ENCODE measurements at places on chromosomes 5 and 9.

DNA sequence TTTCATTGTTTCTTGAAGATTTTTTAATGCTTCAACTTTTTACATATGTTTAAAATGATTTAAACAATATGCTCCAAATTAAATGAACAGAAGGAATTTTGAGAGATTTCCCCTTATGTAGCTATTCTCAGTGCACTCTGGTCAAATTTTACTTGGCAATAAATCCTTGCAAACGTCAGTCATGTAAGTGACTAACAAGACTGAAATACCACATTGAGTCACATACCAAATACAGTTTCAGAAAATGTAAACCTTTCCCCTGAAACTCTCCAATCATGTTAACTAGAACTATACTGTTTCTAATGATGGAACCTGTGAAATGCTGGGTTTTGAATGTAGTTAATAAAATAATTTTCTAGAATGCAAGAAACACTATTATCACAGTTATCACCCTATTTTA lies 29.6 kb downstream of the SAR1B start:
- DNase-seq: no peak

DNA sequence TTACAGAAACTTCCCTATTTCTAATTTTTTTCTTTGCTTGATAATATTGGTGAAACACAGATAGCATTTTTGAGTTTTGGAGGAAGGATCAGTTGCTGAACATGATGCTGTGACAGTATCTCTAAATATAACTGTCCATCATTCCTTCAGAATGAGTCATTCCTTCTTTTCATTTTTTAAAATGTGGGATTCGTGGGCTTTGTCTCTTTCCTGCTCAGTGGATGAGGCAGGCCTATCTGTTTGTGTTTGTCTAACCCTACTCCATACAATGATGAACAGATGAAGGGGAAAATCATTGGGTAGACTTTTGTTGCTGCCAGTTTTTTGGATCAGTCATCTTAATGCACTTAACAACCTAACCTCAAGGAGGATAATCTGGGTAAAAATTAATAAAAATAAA lies 15.7 kb upstream of the OR13C8 start:
- DNase-seq: no peak

GRCh38 chr9:106111039-106111730 lies 416.8 kb downstream of the TMEM38B start:
- no peak for DNase-seq

- DNase-seq: peak; percentile 56
Measured at GRCh38 chr5:32092938-32093812, 80.9 kb downstream of the GOLPH3 start.

- DNase-seq: peak; percentile 31
Measured at GRCh38 chr5:32312197-32312594, 543 bp downstream of the MTMR12 start.

DNA sequence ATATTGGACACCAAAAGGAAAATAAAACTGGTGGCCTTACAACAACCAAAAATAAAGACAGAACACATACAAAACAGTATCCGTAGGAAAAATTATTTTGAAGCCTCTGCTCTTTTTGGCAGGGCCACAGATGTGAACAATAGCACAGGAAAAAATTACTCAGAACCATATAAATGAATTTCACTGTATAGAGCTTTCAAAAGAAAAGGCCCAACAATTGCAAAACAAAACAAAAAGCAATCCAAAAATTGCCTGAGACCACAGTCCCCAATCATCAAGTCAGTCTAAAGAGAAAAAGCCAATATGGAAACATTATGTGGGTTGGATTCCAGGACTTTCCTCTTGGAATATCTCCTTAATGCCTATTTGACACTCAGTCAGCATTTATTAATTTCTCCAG lies 243.8 kb downstream of the CEMIP2 start:
- DNase-seq: no peak

GRCh38 chr9:95852059-95853032 lies 23.1 kb upstream of the ERCC6L2 start:
- DNase-seq: no peak

DNA sequence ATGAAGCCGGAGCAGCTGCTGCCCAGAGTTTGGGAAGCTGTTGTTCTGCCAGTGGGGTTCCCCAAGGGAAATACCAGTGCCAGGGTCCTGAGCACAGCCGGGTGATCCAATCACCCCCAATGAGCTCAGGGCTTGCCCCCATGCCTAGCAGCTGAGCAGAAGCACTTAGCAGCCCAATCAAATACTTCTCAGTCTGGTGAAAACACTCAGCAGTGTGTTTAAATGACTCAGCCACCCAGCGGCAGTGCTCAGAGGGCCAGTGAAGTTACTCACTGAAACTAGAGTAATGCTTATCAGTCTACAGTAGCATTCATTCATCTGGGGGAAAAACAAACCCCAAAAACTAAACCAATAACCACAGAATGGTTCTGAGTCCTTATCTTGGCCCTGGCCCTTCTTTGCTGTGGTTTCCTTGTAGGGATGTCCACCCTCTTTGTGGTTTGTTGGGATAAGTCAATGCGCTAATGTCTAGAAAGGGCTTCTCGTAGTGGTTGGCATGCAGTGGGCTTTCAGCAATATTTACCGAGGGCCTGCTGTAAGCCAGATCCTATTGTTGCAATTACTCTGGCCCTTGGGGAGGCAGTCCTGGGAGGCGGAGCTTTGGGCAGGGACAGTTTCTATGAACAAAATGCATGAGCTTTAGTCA lies 43.1 kb downstream of the LHX2 start:
- no peak for DNase-seq

DNA sequence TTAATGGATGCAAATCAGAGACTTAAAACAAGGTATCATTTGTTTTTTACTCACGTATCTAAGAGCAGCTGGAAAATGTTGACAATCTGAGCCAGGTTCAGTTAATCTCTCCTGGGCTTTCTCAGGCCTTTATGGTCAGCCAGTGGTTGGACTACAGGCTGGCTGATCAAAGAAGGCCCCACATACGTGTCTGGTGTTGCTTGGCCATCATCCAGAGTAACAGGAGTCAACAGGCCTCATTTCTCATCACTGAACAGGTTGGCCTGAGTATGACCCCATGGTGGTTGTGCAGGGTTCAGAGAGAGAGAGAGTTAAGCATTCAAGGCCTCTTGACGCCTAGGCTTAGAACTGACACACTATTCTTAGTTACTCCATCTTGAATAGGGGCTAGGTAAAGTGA lies 97.0 kb upstream of the VLDLR start:
- DNase-seq: no peak

DNA sequence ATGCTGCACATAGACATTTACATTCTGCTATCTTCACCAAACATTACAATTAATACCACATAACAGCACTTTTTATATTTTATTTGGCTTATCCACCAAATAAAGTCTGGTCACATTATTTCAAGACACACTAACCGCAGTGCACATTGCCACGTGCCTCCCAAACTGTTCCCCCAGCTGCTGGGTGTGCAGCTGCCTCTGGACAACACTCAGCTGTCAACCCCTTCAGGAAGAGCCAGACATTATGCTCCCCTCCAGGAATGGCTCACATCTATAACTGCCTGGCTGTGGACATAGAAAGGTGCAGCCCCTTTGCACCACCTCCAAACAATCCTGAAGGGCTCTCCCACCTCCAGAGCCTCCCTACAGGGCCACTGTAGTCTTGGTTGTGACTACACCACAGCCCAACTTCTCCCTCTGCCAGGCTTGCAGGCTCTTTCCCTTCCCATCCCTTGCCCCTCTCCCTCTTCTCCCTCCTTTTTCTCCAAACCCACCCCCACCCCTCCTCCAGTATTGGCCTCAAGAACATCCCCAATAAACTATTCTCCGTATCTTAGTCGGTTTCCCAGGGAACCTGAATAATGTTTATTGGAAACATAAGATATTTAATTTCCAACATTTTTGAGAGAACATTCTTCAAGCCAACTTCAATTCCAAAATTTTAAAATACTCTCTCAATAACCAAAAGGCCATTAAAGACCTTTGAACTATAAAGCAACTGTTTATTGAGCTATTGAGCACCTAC lies 372.3 kb downstream of the CTNND2 start:
- no peak for DNase-seq

- no peak for DNase-seq
Measured at GRCh38 chr5:102223542-102224477, 72.3 kb downstream of the SLCO4C1 start.

DNA sequence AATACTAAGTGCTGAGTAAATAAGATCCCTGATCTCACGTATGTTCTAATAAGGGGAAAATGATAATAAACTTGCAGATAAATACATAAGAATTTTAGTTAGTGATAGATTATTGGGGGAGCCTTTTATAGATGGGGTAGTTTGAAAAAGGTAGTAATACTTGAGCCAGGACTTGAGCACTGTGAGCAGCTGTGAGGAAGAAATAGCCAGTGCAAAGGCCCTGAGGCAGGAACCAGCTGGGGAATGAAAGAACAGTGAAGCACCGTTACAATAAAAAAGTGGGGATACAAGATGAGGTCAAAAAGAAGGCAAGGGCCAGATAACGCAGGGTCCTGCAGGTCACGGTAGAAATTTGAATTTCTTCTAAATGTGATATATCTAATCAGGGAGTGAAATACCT lies 234.8 kb upstream of the ELL2 start:
- no peak for DNase-seq

DNA sequence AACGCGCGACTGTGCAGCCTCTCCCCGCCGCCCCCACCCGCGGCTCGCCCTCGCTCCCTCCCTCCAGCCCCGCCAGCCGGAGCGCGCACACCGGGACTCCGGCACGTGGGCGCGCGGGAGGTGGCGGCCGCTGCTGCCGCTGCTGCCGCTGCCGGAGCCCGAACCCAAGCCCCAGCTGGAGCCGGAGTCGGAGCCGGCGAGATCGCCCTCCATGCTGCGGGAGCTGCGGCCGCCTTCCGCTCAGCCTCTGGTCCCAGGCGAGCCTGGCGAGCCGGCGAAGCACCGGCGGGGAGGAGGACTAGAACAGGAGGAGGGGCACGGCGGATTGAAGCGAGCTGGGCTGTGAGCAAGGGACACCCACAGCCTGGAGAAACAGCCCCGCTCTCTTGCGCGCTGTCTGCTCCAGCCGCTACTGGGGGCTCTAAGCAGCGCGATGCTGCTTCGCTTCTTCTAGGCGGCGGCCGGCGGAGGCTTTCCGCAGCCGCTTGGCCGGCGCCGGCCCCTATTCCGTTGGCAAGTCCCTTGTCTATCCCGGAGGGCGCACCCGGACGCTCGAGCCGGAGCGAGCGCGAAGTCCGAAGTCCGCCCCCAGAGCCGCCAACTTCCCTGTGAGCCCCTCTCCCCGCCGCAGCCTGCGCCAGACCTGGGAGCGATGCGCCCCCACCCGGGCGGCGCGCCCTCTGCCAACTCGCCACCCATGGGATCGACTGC lies 598.7 kb upstream of the SGCD start:
- DNase-seq: peak; percentile 71

GRCh38 chr9:112905084-112905483 lies 14.4 kb upstream of the SLC46A2 start:
- DNase-seq: no peak
